Ascending aorta (tissue), 2 donors: ENCODE measurements at places on chromosomes 16 and 17.
A peak's percentile ranks its signal among the peaks of the same experiment; 100 is the strongest.

DNA sequence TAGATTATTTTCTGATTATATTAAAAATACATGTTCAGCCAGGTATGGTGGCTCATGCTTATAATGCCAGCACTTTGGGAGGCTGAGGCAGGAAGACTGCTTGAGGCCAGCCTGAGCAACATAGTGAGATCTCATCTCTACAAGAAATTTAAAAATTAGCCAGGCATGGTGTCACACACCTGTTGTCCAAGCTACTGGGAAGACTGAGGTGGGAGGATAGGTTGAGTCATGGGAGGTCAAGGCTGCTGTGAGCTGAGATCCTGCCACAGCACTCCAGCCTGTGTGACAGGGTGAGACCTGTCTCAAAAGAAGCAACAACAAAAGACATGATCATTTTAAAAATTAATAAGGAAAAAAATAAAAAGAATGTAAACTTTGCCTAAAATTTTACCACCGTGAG is 40.7 kb downstream of the PRAC1 start:
- no peak for DNase-seq
- H3K4me3 ChIP-seq = no peak overlapping the region
- peaks cover 6% of the 10 kb centered on the region for H3K27me3 ChIP-seq
- no peaks in the 10 kb centered on the region for H3K4me1 ChIP-seq

- H3K4me1 ChIP-seq = no peaks in the 10 kb centered on the region
- no peak overlapping the region for H3K4me3 ChIP-seq
- no peak overlapping the region for H3K27ac ChIP-seq
- H3K36me3 ChIP-seq = no peaks in the 10 kb centered on the region
Observed at GRCh38 chr16:88931373-88931900, 45.6 kb downstream of the CBFA2T3 start.

DNA sequence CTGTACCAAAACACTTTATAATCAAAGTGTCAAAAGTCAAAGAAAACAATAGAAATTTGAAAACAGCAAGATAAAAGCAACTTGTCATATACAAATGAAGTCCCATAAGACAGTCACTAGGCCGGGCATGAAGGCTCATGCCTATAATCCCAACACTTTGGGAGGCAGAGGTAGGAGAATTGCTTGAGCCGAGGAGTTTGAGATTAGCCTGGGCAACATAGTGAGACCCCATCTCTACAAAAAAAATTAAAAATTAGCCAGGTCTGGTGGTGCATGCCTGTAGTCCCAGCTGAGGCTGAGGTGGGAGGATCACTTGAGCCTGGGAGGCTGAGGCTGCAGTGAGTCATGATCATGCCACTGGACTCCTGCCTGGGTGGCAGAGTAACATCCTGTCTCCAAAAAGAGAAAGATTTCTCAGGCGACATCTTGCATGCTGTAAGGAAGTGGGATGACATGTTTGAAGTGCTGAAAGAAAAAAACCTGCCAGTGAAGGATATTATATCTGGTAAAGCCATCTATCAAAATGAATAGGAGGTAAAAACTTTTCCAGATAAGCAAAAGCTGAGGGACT is 98.7 kb upstream of the NACA2 start:
- H3K27ac ChIP-seq = no peak overlapping the region
- no peak for DNase-seq
- no peaks in the 10 kb centered on the region for H3K36me3 ChIP-seq
- H3K4me1 ChIP-seq = no peaks in the 10 kb centered on the region
- H3K4me3 ChIP-seq = no peak overlapping the region
- H3K27me3 ChIP-seq = no peaks in the 10 kb centered on the region

GRCh38 chr16:57137043-57137442 is 44.7 kb downstream of the CPNE2 start:
- no peaks in the 10 kb centered on the region for H3K36me3 ChIP-seq
- DNase-seq = no peak
- H3K27ac ChIP-seq = no peak overlapping the region
- no peak overlapping the region for H3K4me3 ChIP-seq
- no peaks in the 10 kb centered on the region for H3K4me1 ChIP-seq
- no peaks in the 10 kb centered on the region for H3K27me3 ChIP-seq

- no peaks in the 10 kb centered on the region for H3K27me3 ChIP-seq
- DNase-seq = no peak
- no peaks in the 10 kb centered on the region for H3K36me3 ChIP-seq
- no peak overlapping the region for H3K4me3 ChIP-seq
- no peaks in the 10 kb centered on the region for H3K4me1 ChIP-seq
- H3K27ac ChIP-seq = no peak overlapping the region
Observed at GRCh38 chr17:28511858-28512461, 5.8 kb downstream of the FOXN1 start.

DNA sequence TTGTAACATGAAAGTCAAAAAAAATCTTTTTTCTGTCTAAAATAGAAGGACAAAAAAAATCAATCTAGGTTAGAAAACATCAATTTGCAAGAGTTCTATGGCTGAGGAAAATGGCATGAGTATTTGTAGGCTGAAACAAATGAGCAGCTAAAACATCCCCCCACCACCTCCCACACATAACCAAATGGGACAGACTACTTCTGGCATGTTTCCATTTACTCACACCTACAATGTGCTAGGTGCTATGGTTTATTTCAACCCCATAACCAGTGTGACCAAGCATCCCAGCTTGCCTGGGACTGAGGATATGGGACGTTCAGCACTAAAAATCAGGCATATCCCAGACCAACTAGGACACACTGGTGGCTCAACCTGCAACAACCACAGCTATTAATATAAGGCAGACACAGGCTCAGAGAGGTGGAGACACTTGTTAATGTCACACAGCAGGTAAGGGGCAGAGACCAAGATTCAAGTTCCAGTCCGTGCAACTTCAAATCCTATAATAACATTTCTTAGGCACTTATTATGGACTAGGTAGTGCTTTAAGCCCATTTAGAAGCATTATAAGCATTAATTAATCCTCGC is 96.0 kb downstream of the XYLT1 start:
- no peak overlapping the region for H3K27ac ChIP-seq
- no peak overlapping the region for H3K4me3 ChIP-seq
- no peak for DNase-seq
- H3K27me3 ChIP-seq = no peaks in the 10 kb centered on the region
- H3K4me1 ChIP-seq = peaks cover 3% of the 10 kb centered on the region

- no peaks in the 10 kb centered on the region for H3K4me1 ChIP-seq
- no peaks in the 10 kb centered on the region for H3K36me3 ChIP-seq
- H3K27me3 ChIP-seq = no peaks in the 10 kb centered on the region
- DNase-seq = no peak
- H3K27ac ChIP-seq = no peak overlapping the region
- no peak overlapping the region for H3K4me3 ChIP-seq
Observed at GRCh38 chr16:86314402-86315025, 195.8 kb upstream of the FOXF1 start.

GRCh38 chr16:11100239-11100750 is 155.7 kb downstream of the SOCS1 start:
- H3K4me3 ChIP-seq = no peak overlapping the region
- H3K27ac ChIP-seq = peak overlapping the region; percentile 30
- DNase-seq = peak; percentile 81
- no peaks in the 10 kb centered on the region for H3K36me3 ChIP-seq
- no peaks in the 10 kb centered on the region for H3K27me3 ChIP-seq

DNA sequence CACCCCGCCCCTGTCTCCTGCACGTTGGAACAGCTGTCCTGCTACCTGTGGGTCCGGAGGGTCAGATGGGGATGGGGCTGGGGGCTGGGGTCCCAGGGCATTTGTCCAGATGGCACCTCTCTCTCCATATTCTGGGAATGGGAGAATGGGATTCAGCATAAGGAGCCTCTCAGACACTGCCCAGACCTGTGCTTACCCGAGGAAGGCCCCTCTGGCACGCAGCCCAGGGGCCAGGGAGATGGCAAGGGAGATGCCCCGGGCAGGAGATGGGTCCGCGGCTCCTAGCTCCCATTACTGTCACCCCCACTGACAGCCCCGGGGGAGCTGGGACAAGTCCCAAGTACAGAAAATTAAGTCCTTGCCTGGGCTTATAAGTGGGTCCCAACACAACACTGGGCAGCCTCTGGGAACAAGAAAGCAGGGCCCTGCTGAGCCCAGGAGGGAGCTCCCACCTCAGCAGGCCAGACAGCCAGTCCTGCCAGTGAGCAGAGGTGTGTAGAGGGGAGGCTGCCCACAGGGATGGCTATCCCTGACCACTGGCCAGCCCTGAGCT is 1.8 kb downstream of the VASN start:
- H3K4me3 ChIP-seq = peak overlapping the region; percentile 64
- peaks cover 60% of the 10 kb centered on the region for H3K4me1 ChIP-seq
- DNase-seq = no peak
- H3K36me3 ChIP-seq = no peaks in the 10 kb centered on the region

GRCh38 chr17:36533935-36534839 is 481 bp downstream of the MYO19 start:
- H3K36me3 ChIP-seq = peaks cover 4% of the 10 kb centered on the region
- no peak for DNase-seq
- H3K27ac ChIP-seq = peak overlapping the region; percentile 99

DNA sequence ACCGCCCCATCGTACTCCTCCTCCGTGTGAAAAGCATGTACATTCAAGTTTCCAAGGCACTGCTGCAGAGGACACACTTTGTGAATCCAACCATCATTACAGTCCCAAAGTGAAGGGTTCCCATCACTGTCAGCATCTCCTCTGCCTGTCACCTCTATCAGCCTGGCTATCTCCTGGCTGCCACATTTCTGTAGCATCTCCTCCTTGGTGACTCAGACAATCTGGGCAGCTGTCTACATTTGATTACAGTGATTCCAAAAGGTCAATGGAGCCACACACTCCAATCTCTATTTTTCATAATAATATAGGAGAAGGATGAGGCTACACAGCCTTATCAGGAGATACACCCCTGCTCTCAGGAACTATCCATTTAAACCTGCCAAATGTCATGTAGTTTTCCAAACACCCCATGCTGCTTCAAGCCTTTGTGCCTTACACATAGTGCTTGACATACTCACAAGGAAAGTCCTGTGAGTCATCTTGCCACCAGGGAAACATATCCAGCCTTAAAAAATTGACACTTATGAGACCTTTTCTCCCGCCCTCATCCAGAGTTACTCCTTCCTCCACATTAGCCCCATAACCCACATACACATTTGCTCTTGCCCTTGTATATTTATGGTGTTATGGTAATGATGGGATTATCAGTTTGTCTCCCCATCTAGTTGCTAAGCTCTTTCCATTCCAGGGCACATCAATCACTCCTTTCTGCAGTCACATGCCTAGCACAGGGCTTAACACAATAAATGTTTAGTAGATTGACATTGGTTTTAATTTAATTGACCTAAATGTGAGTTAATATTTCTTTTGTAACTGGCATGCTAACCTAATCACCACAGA is 250.1 kb upstream of the CDH5 start:
- H3K27me3 ChIP-seq = no peaks in the 10 kb centered on the region
- no peak overlapping the region for H3K4me3 ChIP-seq
- H3K27ac ChIP-seq = no peak overlapping the region
- no peak for DNase-seq
- H3K36me3 ChIP-seq = no peaks in the 10 kb centered on the region
- no peaks in the 10 kb centered on the region for H3K4me1 ChIP-seq

DNA sequence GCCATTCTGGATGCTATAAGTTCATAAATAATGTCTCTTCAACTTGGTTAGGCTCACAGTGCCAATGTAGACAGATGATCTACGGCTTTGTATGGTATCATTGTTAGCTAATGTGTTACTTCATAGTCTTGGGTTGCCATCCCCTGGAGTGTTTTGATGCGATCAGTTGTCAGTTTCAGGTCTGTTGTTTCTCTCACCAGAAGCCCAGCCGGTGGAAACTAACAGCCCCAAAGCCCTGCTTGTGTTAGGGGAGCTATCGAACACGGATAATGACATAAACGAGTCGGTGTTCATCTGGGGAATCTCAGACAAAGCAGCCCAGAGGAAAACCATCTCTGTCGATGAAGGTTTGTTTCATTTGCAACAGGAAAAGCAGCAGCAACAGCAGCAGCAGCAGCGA is 107.4 kb upstream of the ANKFN1 start:
- no peak overlapping the region for H3K4me3 ChIP-seq
- DNase-seq = no peak
- no peak overlapping the region for H3K27ac ChIP-seq
- H3K27me3 ChIP-seq = no peaks in the 10 kb centered on the region
- no peaks in the 10 kb centered on the region for H3K36me3 ChIP-seq

DNA sequence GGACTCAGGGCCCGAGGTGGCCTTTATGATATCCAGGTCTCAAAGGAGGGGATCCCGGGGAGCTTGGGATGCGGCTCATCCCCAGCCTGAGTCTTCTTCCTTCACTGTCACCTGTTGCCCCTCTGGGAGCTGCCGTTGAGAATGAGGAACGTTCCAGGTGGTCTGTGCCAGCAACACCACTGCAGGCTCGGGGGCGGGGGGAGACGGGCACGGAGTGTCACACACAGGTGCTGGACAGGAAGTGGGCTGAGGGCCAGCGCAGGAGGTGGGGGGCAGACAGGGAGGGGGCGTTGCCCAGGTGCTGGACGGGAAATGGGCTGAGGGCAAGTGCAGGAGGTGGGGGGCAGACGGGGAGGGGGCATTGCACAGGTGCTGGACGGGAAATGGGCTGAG is 28.2 kb downstream of the METRNL start:
- no peaks in the 10 kb centered on the region for H3K27me3 ChIP-seq
- peaks cover 16% of the 10 kb centered on the region for H3K4me1 ChIP-seq
- H3K4me3 ChIP-seq = no peak overlapping the region
- H3K27ac ChIP-seq = peak overlapping the region; percentile 85
- H3K36me3 ChIP-seq = no peaks in the 10 kb centered on the region
- DNase-seq = peak; percentile 67

DNA sequence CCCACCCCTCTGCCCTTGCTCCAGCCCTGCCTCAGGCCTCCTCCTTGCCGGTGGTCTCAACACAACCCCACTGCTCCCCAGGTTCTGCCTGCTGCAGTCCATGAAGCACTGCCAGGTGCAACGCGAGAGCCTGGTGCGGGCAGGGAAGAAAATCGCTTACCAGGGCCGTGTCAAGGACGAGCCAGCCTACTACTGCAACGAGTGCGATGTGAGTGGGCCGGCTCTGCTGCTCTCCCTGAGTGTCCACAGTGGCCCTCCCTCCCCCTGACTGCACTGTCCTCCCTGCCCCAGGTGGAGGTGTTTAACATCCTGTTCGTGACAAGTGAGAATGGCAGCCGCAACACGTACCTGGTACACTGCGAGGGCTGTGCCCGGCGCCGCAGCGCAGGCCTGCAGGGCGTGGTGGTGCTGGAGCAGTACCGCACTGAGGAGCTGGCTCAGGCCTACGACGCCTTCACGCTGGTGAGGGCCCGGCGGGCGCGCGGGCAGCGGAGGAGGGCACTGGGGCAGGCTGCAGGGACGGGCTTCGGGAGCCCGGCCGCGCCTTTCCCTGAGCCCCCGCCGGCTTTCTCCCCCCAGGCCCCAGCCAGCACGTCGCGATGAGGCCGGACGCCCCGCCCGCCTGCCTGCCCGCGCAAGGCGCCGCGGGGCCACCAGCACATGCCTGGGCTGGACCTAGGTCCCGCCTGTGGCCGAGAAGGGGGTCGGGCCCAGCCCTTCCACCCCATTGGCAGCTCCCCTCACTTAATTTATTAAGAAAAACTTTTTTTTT is 1.8 kb upstream of the TMEM88 start:
- no peak for DNase-seq
- H3K4me3 ChIP-seq = no peak overlapping the region
- H3K4me1 ChIP-seq = peaks cover 19% of the 10 kb centered on the region
- no peaks in the 10 kb centered on the region for H3K27me3 ChIP-seq
- H3K27ac ChIP-seq = no peak overlapping the region
- H3K36me3 ChIP-seq = peaks cover 42% of the 10 kb centered on the region
